CD8-positive, alpha-beta T cell (primary cell): ENCODE measurements at places on chromosomes 11 and 22.

DNA sequence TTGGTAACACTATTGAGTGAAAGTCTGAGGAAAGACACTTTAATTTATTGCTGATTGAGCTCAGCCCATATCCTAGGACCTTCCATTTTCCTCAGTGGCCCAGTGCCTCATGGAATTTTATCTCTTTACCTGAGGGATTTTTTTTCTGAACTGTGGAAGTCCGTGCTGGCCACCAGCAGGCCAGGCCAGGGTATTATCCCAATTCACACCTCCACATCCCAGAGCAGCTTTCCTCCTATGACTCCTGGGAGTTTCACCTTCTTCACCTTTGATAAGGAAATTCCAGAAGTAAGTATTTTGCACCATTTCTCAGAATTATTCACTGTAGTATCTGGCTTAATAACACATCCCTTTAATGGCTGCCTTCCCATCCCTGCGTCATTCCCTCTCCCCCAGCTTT is 13.0 kb upstream of the RRAS2 start:
- DNase-seq, result no peak

- no peak for DNase-seq
Measured at GRCh38 chr11:6911378-6911777, 9.4 kb upstream of the OR2D3 start.

DNA sequence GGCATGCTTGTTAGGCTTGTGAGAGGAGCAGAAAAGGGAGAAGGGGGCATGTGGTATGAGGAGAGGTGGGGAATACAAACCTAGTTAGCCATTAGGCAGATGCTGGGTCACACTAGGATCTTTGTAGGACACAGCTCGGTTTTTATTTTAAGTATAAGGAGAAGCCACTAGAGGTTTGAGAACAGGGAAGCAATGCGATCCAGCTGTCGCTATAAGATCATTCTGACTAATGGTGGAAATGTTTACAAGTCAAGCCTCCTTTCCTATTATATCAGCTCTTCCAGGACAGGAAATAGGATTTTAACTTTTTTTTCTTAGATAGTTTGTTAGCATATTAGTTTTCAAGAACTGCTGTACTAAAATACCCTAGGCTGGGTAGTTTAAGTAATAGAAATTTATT is 609.9 kb downstream of the INSC start:
- no peak for DNase-seq

- no peak for DNase-seq
Measured at GRCh38 chr11:87359401-87359800, 321.7 kb downstream of the TMEM135 start.

GRCh38 chr11:10727146-10727851 is 23.7 kb upstream of the CTR9 start:
- DNase-seq, result no peak

DNA sequence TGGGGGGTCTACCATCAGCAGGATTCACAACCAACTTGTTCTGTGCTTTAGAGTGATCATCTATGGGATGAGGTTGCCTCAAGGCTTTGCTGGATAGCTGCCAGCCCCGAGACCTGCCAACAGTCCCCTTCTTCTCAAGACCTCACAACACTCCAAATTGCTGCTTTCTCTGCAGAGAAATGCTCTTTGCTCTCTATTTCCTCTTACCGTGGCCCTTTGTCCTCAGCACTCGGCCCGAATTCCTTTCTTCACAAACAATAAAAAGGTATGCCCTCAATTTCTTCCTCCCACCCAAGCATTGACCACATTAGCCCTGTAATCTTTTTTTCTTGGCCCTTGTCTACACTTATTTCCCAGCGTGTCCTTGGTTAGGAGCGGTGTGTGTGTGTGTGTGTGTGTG is 147.4 kb upstream of the SNX19 start:
- DNase-seq, result no peak

GRCh38 chr22:33300165-33300564 is 242.0 kb upstream of the SYN3 start:
- no peak for DNase-seq

- DNase-seq, result no peak
Measured at GRCh38 chr11:11615086-11615485, 6.7 kb downstream of the GALNT18 start.

GRCh38 chr11:124402326-124402922 is 3.6 kb upstream of the OR8B3 start:
- no peak for DNase-seq

- no peak for DNase-seq
Measured at GRCh38 chr22:42714768-42715390, 5.8 kb downstream of the A4GALT start.

GRCh38 chr22:26068571-26068970 is 100.7 kb upstream of the SEZ6L start:
- no peak for DNase-seq

DNA sequence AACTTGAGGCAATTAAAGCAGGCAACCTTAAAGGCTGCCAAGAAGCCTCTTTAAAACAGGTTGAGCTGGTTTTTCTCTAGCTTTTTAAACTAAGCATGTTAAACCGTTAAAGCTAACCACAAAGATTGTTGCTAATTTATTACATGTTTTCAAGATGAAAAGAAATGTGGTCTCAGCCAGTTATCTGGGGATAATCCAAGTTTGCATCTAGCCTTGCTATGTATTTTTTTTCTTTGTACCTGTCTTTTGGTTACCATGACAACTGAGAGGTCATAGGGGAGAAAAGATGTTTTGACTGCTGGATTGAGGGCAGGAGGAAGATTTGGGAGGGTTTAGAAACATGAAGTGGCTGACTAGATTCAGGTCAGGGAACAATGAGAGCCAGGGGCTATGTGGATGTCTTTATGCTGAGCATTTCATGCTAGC is 19.2 kb upstream of the PGM2L1 start:
- no peak for DNase-seq

DNA sequence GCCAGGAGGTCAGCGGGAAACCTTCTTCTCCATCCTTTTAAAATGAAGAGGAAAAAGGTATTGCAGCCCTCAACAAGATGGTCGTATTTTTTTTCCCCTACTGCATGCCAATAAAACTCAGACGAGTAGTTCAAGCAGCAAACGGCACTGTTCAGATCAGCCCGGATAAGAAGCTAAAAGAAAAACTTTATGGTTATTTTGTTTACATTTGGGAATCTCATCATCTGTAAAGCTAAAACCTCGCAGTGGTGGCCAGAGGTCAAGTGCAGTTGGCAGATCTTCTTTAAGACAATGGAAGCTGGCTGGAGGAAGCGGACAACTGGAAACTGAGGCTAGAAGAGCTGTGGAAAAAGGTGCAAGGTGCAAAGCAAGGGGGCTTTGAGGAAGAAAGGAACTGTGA is 31.0 kb upstream of the CHRM4 start:
- DNase-seq, result no peak

DNA sequence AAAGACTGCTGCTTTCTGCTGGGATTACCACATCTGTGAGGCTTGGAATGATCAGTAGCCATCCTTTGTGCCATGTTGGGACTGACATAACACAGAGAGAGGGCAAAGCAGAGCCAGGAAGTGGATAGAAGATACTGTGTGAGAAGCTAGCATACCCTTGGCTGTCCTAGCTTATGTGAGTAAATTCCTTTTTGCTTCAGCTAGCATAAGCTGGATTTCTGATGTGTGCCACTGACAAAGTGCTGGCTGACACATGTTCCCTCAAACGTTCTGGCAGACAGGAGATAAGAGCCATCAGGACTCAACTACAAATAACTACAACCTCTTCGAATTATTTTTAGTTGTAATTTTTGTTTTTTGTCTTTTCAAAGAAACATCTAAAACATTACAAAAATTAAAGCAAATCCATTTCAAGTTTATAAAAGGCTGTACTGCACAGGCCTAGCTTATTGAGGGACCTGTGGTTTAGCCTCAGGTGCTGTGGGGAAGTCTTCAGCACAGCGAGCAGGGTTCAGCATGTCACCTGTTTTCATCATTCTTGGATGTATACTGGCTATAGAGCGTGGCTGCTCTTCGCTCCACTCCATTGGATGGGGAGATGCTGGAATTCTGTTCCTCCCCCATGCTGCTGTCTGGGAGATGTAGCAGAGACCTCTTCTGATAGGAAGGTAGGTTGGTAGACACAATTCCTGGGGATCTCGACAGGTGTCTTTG is 120.9 kb downstream of the SWAP70 start:
- no peak for DNase-seq

DNA sequence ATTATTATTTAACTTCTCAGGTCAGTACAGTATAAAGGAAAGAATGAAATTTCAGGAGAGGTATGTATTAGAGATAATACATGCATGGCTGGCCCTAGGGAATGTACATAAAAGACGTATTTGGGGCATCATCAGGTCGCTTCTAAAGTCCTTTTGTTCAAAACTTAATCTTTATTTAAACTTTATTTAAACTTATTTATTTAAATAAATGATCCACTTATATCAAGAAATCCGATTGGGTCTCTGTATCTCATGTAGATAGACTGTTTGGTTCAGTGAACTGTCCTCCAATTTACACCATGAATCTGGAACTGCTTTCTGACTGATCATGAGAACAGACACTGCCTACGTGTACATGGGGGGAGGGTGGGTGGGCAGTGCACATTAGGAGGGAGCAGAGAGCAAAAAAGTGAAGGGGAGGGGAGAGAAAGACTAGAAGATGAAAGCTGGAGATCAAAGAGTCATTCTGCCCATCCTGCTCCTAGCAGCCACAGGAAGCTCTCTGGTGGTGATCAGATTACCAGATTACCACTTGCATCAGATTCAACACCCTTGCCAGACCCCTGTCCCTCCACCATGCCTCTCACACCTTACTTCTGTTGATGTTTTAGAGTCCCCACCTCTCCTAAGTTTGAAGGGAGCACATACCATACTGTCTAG is 92.1 kb upstream of the MTMR2 start:
- DNase-seq, result peak; percentile 77

- DNase-seq, result no peak
Measured at GRCh38 chr22:49204599-49205482, 622.8 kb downstream of the BRD1 start.

- DNase-seq, result no peak
Measured at GRCh38 chr11:8086001-8086479, 5.0 kb downstream of the TUB start.

DNA sequence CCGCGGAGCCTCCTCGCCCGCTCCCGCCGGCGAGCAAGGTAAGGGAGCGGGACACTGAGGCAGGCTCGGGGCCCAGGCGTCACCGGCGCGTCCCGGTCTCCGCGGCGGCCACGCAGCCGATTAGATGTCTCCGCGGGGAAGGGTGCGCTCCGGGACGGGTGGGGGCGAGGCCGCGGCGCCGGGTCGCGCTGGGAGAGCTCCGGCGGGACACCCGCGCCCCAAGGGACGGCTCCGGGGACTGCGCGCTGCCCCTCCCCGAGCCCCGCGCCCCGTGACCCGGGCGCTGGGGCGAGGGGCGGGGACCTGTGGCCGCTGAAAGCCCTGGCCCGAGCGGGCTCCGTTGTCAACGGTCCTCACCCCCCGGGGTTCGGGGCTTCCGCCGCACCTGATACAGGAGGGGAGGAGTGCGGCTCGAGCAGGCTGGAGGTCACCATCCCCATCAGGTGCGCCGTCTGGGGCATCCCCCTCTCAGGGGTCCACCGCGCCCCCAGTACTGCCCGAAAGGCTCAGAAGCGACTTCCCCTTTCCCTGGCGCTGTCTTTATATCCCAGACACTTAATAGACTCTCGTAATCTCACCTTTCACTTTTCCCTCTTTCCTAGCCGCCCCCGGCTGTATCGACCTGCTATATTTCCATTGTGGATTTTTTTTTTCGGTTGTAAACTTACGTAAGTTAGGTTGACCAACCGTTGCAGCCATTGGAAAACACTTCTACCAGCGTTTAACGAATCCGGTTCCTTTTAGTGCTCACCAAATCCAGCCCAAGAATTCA is 573 bp downstream of the PPFIA1 start:
- peak; percentile 75 for DNase-seq

GRCh38 chr11:125468025-125468424 is 28.0 kb downstream of the FEZ1 start:
- no peak for DNase-seq
